Inflammatory macrophage treated with lipopolysaccharide for 4 hours (primary cell): ENCODE measurements at places on chromosomes 1 and 21.

- no peak for DNase-seq
Measured at GRCh38 chr1:242449661-242450060, 74.8 kb downstream of the PLD5 start.

DNA sequence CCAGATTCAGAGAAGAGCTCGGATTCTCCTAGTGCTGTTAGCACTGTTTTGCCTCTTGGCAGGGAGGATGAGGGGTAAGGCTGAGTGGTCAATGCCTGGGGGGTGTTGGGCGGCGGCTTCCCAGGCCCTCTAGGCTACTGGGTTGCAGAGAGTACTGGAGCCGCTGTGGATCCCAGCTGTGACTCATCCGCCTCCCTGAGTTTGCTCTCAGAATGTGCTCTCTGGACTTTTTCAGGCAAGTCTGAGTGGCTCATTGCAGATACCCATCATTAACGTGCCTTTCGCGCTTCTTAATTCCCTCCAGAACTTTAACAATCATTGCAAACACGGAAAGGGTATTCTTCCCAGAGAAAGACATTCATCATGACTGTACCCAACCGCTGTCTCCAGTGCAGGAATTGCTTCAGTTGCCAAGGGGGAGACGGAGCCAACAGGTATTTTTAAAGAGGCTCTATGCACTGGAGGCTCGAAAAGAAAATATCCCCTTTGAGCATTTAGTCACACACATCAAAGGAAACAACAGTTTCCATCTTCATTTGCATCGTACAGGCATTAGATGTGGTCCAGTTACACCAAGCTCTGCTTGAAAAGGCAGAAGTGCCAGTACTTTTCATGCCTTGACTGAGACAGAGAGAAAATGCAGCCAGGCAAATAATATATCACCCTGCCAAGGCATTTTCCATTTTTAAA lies 14.4 kb upstream of the CAMTA1 start:
- DNase-seq, result no peak

- no peak for DNase-seq
Measured at GRCh38 chr21:44993321-44994046, 53.7 kb downstream of the SLX9 start.

- no peak for DNase-seq
Measured at GRCh38 chr1:99292886-99293285, 28.6 kb downstream of the PLPPR4 start.

GRCh38 chr1:168408884-168409283 lies 128.2 kb downstream of the TBX19 start:
- DNase-seq, result no peak

DNA sequence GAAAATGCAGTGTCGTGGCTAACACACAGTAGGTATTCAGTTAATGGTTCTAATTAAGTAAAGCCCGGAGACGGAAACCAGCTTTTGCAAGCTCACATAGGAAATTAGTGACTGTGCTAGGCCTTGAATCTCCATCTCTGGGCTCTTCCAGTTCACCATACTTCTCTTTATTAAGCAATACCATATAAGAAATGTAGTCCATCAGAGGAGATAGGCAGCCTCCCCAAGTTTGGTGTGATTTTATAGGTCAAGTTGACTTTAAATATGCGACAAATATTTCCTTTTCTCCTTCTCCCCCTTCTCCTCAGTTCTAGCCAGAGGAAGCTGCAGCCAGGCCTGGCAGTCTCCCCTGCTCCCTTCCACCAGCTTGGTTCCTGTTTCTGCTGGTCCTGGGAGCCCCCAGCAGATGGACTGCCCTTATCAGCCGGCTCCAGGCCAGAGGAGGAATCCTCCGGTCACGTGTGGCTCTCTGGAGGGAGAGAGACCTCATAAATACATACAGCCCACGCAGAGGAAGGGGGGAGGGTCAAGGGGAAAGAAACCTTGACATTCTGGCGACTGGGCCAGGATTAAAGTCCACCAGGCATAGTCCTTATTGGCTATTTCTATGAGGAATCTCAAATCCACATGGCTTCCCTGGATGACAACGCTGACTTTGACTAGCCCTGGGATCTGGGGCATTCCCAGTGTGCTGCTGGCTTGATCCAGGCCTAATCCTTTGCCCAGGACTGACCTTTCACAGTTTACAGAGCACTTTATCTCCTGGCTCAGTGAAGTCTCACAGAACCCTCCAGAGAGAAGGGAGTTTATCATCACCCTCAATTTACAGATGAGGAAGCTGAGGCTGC lies 115.1 kb upstream of the JUN start:
- DNase-seq, result peak; percentile 59

GRCh38 chr1:23343221-23344110 lies 618 bp downstream of the HNRNPR start:
- peak; percentile 69 for DNase-seq

- peak; percentile 76 for DNase-seq
Measured at GRCh38 chr1:186605762-186606350, 74.4 kb downstream of the PTGS2 start.

DNA sequence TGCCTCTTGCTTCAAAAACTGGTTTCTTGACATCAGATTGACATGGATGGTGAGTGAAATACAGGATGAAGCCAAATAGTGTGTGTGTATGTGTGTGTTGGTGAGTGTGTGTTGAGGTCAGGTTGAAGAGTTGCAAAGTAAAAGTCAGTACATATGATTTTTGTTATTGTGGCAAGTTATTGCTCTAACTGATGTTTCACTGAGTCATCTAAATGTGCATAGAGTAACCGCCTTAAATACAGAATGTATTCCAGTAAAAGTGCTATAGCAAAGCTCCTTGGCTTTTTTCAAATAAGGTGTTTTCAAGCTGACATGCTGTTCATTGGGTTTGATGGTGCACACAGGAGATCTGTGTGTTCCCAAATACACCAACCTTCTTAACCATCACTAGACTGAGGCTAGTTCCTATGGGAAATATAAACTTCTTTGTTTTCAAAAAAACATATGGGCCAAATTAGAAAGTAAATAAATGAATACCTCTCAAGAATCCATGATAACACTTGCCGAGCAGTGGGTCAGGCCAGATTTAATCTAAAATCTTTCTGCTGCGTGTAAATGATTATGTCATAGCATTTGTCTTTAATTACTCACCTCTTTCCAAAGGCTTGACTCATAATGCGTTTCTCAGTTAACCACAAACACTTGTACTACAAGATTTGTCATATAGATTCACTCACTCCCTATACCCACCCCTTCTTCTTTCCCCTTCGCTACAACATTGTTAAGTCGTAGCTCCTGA lies 151.1 kb downstream of the LYPLAL1 start:
- DNase-seq, result no peak

DNA sequence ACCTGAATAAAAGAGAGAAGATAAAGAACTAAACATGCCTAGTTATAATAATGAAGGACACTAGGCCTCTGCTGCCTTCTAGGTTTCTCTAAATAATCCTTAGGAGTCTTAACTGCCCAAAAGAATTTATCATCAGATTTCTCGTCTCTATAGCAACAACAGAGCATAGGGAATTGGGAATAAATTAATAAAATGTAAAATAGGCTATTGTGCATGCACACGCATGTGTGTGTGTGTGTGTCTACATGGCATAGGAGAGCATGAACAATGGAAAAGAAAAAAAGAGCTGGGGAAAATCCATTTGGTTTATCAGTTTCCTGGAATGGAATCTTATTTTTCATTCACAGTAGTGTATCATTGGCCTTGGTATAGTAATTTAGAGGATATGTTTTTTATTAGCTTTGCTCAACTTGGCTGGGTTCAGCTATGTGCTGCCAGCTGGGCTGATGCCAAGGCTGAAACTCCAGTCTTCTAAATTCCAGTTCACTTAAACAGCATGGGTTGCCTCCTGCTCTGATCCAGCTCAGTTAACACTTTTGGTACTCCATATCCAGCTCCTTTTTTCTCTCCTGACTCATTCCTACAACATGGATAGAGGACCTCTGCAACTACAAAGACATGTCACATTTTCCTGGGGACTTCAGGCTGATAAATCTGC lies 80.6 kb upstream of the SLFNL1 start:
- no peak for DNase-seq

DNA sequence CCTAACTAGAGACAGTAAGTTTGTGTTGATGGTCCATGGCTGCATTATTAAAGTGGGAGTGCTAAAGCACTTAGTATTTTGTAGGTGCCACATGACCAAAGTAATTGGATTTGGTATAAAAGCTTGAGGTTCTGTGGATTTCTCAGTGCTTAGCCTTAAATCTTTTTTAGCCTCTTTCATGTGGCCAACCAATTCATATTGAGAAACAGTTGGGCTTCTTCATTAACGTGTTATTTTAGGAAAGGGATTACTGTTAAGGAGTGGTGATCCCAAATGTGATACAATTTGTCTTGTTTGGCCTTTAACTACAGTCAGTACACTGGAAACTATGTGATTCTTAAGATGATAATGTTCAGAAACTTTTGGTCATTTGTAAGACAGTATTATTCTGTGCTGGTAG lies 25.5 kb downstream of the MAN1A2 start:
- no peak for DNase-seq

DNA sequence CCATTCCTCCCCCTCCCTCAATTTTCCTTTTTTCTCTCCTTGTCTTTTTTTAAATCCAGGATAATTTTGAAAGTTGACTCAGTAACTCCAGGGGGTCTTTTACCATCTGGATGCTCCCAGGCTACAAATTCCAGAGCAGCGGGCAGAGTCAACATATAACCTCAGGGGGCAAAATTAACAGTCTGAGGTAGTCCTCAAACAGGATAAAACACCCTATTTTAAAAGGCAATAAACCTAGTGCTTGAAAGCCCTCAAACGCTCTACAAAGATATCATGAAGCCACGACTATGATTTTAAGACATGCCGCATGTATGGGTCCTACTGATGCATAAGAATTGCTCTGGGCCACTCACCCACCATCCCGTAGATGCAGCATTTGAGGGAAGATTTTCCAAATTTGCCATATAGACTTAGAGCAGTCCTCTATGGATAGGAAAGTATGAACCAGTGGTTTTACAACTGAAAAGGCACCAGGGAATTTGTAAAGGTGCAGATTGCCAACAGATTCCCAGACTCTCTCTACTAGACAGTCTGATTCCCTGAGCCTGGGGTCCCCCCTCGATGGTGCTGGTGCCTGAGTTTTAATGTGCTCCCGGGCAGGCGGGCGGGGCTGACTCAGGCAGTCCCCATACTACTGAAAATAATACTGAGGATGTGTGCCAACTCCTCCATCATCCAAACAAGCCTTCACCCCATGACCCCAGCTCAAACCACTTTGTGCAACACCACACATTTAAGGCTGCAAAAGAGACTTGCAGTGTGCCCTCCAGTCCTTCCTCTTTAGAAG lies 37.2 kb downstream of the PTPN14 start:
- DNase-seq, result no peak

DNA sequence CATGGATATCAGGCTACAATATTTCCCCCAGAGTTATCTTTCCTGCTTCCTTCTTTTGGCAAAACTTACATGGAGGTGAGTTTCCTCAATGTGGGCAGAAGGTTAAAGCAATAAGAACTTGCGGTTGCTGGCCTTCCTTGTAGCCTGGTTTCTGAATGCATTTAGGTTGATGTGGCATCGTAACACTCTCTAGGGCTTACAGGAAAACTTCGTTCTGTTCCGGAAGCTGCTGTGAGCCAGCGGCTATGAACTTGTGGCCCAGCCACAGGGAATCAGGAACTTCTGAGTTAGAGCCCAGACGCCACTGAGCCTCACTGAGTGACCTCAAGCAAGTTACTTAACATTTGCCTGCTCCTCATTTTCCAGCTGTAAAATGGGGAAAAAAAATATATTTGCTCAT lies 623.4 kb upstream of the ADAMTS5 start:
- no peak for DNase-seq

DNA sequence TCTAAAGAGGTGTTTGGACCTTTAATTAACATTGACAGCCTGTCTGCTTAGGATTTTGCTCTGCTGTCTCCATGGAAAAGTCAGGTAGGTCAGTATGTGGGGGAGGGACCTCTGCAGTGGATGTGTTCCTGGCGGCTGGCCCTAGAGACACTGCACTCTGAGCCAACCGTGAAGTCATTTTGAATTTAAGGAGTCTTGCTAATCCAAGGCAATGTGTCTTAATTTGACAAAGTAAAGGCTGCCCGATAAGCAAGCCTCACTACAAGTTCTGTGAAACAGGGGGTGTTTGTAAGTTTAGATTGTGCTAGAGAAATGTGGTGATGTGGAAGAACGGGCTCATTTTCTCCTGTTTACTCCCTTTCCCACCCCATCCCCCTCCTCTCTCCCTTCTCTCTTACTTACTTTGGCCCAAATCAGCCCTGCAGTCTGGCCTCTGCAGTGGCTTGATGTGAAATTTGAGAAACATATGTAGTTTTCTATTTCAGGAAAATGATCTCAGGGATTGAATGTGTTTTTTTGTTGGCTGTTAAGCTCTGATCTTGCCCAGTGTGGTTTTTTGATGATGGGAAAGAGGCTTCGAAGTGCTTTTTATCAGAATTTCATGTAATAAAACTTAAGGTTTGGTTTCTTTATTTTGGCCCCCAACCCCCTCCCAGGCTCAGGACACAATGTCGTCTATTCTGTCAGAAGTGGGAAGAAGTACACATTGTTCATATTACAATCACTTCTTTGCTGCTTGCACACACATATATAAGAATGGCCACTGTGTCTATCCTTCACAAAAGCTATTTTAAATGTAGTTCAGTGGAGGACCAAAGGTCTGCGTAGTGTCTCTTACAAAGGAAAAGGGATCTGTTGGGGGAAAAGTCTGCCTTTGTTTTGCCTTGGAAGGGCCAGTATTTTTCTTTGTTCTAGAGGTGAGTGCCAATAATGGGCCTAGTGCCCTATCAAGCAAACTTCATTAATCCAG lies 96.6 kb downstream of the FGGY start:
- DNase-seq, result no peak

GRCh38 chr1:45047032-45047431 lies 35.0 kb downstream of the UROD start:
- DNase-seq, result peak; percentile 66

DNA sequence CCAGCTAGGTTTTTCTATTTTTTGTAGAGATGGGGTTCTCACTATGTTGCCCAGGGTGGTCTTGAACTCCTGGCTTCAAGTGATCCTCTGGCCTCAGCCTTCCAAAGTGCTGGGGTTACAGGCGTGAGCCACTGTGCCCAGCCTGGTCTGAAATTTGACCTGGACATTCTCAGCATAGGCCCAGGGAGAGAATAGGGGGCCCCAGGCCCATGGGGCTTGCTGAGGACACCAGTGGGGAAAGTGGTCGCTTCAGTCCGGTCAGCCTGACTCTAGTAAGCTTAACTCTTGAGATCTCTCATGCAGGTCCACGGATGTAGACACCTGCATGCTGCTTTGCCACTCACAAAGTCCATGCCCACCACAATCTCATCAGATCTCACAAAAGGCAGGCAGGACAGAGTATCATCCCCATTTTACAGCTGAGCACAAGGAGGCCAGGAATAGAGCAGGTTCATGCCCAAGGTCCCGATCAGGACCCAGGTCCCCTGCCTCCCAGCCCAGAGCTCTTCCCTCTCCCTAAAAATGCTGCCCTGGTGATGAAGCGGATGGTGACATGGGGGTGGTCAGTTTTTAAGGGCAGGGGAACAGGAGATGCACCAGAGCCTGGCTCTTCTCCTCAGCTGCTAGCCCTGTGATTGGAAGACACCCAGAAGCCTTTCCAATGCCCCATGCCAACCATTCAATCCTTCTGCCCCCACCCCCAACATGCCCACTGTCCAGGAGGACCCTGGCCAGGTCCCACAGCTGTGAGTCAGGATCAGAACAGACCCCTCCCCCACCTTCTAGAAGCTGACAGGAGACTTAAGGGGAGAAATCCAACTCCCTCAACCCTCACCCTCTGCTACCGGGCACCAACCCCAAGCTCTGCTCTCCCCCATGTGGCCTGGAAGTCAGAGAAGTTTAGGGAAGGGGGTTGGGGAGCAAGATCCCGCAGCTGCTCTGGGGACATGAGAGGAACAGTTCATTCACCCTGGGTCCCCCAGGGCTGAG lies 1.8 kb downstream of the FHL3 start:
- DNase-seq, result no peak
